Retina (tissue), 1 donor: ENCODE measurements at places on chromosomes 12 and 14.

DNA sequence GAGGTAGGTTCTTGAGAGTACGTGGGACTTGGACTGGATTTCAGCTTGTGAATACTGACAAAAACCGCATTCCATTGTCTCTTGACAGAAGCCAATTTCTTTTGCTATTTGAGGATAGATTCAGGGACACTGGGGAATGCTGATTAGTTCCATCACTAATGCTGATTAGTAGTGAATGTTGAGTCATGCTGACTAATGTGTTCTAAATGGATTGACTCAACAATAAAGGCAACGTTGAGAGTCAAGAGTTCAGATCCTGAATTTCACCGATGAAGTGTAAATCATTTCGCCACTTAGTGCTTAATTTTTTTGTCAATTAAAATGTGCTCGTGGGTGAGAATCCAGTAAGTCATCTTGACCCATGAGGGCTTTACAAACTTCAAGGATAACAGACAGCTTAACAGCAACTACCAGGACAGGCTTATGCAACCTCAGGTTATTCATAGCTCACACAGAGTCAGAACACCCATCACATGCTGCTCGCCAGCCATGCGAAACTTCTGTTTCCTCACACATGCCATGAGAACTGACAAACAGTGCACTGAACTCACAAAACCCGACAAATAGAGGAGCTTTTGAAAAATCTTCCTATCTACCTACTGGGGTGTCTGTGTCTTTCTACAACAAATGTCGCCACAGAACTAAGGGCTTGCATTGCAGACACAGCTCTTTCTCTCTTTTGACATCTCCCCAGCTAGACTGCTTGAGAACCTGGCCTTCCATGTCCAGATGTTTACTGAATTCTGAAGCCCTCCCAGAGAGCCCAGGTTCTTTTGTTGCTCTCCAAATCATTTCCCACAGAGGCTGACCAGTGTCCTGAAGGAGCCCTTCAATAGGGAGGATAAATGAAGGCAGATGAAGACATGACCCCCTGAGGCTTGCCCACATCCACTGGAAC lies 316.4 kb downstream of the ZFP36L1 start:
- DNase-seq: peak; percentile 58

- no peak for DNase-seq
Observed at GRCh38 chr12:12501121-12501520, 61.5 kb downstream of the DUSP16 start.

DNA sequence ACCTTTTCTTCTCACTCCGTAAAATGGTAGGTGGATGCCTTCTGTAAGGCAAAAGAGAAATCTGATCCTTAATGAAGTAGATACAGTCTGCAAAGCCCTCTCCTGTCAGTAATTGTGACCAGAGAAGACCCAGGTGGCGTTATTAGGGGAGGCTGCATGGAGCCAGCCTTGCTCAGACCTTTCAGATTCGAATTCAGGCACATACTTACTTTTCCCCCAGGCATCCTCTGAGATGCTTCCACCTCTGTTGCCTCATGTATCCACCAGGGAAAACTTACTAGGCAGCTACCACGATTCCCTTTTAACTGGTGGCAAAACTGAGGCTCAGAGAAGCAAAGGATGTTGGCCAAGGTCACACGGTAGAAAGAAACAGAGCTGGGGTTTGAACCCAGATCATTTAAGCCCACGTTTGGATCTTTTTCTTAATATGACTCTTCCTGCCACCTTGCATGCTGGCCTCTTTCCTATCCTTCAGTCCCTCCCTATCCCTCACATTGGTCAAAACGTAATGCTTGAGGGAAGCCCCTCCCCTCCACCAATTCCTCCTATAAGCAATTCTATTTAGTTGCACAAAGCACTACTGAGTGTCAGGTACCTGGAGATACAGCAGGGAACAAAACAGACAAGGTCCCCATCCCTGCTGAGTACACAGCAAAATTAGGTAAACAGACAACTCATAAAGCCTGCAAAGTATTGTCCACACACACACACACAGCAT lies 179.4 kb downstream of the KSR2 start:
- no peak for DNase-seq

DNA sequence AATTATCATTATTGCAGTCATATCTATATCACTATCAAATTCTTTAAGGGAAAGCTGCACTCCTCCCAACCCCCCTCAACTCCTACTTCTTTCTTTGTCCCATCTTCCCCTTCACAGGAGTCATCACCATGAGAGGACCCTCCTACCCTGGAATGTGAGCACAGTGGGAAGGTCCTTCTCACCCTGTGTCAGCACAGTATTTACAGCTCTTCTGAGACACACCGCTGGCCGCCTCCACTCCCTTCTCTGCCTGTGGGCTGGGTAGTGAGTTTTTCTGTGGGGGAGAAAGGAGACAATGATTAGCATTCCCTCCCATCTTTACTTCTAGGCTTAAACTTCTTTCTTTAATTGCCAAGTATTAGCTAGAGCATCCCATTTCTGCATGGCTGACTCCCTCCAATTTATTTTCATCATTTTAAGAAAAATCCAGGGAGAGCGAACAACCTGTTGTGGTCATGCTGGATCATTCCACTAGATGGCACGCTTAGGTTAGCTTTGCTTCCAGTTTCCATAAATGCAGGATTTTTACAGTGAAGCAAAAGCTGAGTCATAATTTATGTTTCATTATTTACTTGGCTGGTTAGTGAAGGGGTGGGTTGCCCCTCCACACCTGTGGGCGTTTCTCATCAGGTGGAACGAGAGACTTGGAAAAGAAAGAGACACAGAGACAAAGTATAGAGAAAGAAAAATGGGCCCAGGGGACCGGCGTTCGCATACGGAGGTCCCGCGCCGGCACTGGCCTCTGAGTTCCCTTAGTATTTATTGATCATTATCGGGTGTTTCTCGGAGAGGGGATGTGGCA lies 188.5 kb downstream of the ALX1 start:
- peak; percentile 78 for DNase-seq

DNA sequence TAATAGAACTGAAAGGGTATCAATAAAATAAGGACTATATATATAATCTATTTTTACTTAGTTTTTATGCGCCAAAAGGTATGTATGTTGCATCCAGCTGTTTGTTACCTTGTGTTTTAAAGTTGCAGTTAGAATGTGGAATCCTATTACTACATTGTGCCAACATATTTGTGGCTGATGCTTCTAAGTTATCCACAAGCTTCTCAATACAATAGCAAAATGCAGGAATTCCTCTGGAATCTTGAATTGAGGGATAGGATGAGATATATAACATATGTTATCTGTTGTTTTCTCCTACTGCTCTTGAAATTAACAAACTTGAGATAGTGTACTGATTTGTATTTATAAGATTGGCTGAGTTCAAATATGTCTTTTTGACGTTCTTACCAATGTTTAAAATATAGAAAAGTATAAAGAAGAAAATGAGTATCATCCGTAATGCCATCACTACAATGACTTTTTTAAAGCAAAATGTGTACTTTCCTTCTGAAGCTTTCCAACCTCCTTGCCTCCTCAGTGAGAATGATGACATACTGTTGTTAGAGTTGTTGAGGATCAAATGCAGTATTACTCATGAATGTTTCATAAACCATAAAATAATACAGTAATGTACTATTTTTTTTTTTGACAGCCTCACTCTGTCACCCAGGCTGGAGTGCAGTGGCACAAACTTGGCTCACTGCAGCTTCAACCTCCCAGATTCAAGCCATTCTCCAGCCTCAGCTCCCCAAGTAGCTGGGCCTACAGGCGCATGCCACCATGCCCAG lies 6.6 kb downstream of the RAP1B start:
- DNase-seq: no peak

DNA sequence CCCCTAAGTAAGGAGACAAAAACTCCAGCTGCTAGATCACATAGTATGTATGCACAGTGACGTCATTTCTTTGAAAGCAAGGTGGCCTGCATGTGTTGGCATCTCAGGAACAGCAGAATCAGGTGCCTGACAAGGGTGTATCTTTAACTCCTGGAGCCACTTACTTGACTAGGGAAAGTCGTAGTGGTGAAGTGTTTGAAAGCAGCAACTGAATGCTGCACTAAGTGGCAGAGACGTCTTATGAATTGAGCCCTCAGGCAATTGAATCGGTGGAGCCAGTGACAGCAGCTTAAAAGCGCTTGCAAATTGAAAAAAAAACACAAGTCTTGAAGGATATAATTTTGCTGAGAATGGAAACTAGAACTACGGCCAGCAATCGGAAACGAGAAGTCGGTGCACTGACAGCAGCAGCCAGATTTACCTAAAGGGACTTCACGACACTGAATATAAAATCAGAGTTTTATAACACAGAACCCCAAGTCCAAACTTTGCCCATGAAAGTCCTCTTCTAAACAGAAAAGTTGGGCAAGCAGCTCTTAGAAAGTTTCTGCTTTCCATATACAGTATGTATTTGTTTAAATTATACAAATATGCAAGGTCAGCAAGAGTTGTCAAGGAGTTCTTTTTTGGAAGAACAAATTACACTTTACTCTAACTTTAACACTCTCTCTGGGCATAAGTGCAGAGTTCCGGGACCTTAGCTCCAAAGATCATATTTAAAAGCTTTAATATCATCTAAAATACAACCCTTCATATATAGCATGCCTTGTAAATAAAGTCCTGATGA lies 1.1 kb downstream of the IGF1 start:
- DNase-seq: peak; percentile 24

DNA sequence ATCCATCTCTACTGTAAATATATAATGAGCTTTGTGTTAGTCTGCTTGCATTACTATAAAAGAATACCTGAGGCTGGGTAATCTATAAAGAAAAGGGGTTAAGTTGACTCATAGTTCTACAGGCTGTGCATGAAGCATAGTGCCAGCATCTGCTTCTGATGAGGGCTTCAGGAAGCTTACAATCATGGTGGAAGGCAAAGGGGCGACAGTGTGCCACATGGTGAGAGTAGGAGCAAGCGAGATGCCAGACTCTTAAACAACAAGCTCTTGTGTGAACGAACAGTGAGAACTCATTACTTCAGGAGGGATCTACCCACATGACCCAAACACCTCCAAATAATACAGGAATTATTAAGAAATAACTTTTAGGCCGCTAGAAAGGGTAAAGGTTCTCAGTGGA lies 28.1 kb downstream of the APOBEC1 start:
- DNase-seq: no peak

GRCh38 chr14:100623961-100624360 lies 36.7 kb upstream of the BEGAIN start:
- no peak for DNase-seq

GRCh38 chr12:82714427-82714826 lies 27.7 kb downstream of the TMTC2 start:
- no peak for DNase-seq

GRCh38 chr14:69554500-69554899 lies 20.2 kb downstream of the CCDC177 start:
- no peak for DNase-seq

GRCh38 chr12:5295151-5295550 lies 136.8 kb upstream of the NTF3 start:
- DNase-seq: no peak

GRCh38 chr14:83614956-83615355 lies 1915.0 kb upstream of the FLRT2 start:
- no peak for DNase-seq

DNA sequence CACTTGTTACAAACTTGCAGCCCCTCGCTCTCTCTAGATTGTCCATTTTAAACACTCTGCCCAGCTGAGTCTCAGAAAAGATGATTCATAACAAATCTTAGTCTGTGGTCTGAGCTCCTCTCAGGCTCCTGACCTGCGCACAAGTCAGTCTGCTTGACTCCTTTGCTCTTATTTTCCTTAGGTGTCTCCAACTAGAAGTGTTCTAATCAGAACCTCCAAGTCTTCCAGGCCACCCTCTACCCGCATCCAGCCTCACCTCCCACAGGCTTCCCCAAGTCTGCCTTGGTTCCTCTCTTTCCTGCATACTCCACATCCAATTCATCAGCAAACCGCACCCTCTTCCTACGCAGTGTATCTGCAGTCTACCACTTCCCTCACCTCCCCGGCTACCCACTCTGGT lies 42.4 kb upstream of the BDKRB2 start:
- DNase-seq: no peak

DNA sequence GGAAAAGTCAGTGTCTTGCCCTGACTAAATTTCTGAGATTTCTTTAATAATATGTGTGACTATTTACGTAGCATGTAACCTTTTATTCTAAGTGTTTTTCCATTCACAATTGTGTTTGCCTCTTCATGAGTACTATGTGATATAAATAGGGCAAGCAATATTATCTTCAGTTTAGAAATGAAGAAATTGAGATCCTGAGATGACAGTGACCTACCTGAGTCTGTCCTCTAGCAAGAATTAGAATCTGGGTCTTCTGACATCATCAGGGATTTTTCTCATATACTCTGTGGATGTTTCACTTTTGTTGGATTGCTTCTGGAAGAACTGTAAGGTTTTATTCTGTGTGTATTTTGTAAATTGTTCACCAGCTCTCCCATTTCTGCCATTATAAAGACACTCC lies 35.0 kb downstream of the TMTC2 start:
- DNase-seq: no peak

- no peak for DNase-seq
Observed at GRCh38 chr14:103122585-103122946, 695 bp upstream of the TNFAIP2 start.

DNA sequence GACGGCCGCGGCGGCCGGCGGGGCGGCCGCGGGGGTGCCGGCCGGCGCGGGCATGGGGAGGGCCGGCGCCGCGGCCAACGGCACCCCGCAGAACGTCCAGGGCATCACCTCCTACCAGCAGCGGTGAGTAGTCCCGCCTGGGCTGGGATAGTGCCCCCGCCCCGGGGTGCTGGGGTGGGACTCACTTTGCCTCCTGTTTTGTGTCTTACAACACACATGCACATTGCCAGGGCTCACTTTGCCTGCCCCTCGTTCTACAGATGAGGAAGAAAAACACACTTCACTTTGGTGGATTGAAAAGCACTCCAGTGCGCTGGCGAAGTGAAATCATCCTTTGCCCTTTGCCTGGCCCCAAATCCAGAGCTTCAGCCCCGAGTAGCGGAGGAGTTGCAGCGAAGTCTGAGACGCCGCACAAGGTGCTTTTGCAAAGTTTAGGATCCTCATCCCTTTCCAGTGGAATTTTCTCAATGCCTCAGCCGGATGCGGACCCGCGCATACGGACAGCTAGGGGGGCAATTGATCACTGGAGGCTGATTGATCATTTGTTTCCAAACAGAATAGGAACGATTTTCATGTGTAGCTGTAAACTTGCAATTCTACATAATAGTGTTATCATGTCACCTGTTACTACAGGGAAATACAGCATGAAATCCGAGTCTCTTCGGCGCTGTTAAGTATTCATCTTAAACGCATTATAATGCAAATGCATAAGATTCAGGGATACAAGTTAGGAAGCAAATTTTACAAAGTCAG lies 3.6 kb upstream of the NPAS3 start:
- peak; percentile 72 for DNase-seq

DNA sequence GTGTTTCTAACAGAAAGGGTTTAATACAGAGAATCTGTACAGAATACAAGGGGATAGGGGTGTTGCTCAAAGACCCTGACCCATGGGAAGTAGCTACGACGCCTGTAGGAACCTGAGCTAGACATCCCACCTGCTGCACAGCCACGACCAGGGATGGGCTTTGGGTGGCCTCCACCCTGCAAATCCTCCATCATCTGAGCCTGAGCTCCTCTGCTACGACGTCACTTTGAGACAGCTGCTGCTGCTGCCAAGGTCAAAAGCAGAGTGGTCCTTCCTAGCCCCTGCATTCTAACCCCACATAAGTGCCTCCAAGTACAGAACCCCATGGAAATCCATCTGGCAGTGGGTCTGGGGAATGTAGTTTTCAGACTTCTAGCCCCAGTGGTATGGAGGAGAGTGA lies 43.8 kb downstream of the JAG2 start:
- DNase-seq: no peak
